Stimulated activated CD4-positive, alpha-beta T cell treated with anti-CD3 and anti-CD28 coated beads, Interleukin-4, amount 100 ng/mL, for 48 hours (primary cell): ENCODE measurements at places on chromosomes 4 and X.

GRCh38 chr4:85499573-85499972, 24.6 kb downstream of the ARHGAP24 start:
- no peak for DNase-seq

DNA sequence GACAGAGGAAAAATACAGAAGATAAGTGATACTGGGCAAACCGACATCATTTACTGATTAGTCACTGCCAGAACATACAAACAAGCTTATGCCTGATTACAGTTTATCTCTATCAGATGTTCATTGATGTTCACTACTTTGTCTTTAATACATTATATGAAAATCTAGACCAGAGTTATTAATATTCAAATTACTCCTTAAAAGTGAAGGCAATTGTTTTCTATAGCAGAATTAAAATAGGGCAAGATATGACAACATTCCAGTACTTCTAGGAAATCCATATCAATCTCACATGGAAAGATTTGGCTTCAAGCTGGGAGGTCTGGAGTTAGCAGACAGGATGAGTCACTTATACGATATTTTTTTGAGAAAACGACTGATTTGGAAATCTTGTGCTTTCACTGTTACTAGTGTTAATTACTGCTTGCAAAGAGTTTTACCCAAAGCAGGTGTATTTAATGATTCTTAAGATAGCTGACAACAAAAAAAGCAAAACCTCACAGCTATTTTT, 31.8 kb downstream of the HPGD start:
- DNase-seq: no peak

DNA sequence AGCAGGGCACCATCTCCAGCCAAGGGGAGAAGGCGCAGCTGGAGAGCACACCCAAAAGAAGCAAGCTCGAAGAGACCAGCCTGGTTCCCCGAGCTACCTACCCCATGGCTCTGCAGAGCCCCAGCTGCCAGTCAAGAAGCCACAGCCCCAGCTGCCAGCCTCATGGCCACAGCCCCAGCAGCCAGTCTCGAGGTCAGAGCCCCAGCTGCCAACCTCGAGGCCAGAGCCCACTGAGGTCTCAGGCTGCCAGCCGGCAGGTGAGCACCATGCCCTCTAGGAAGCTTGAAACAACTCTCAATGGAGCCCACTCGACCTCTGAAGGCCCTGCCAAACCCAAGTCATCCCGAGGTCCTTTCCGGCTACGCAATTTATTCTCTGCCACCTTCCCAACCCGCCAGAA, 27.0 kb upstream of the PRPS1 start:
- no peak for DNase-seq

DNA sequence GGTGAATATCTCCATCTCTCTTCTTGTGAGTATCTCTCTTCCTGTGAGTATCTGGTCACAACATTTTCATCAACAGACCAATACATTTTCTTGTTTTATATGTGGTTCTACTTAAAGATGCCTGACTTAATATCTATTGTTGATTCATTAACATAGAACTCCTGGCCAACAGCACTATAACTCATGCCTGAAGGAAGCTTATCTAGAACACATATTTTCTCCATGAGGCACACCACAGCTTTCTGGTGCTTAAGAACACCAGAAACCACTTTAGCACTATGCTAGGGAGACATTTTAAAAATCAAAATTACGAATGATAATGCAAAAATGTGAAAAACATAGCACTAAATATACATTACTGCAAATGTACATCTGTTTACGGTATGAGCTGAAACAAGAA, 190.4 kb downstream of the GABRB1 start:
- no peak for DNase-seq

DNA sequence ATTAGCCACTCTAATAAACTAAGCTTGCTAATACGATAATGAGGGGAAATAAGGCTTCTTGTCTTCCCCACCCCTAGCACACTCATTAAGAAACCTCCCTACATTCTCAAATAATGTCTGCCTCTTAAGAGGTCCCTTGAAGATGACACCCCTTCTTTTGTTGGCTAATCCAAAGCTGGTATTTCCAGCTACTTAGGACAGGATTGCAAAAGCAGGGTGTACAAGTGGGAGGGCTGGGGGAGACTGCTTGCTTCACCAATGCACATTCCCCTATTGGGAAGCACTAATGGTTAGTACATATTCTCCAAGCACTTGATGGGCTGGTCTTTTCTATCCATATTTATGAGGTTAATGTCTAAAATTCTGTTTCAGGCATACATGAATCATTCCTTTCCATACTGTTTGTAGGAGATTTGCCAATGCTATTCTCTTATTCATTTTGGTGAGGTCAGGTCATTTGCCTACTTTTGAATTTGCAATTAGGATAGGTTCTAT, 16.8 kb upstream of the TIMM8A start:
- no peak for DNase-seq
